COR-L47 (cell line): ENCODE measurements at places on chromosomes 7 and 10.

DNA sequence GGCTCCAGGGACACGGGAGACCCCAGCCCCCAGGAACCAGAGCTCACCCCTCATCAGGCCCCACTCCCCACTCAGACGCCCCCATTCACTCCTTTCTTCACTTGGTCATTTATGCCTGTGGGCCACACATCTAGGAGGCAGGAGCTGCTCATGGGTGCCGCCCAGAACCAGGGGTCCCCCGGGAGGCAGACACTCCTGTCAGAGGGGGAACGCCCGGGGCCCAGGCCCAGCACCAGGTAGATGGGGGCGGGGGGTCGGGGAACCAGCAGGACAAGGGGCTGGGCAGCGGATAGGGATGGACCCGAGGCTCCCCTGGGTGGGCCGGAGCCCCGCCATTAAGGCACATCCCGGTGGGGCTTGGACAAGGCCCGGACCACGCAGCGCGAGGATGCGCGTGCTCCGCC is 11.8 kb downstream of the CALY start:
- no peak for DNase-seq

- DNase-seq = no peak
Measured at GRCh38 chr7:46486256-46487206, 565.5 kb upstream of the IGFBP3 start.

GRCh38 chr10:28217848-28218247 is 85.0 kb downstream of the MPP7 start:
- no peak for DNase-seq

DNA sequence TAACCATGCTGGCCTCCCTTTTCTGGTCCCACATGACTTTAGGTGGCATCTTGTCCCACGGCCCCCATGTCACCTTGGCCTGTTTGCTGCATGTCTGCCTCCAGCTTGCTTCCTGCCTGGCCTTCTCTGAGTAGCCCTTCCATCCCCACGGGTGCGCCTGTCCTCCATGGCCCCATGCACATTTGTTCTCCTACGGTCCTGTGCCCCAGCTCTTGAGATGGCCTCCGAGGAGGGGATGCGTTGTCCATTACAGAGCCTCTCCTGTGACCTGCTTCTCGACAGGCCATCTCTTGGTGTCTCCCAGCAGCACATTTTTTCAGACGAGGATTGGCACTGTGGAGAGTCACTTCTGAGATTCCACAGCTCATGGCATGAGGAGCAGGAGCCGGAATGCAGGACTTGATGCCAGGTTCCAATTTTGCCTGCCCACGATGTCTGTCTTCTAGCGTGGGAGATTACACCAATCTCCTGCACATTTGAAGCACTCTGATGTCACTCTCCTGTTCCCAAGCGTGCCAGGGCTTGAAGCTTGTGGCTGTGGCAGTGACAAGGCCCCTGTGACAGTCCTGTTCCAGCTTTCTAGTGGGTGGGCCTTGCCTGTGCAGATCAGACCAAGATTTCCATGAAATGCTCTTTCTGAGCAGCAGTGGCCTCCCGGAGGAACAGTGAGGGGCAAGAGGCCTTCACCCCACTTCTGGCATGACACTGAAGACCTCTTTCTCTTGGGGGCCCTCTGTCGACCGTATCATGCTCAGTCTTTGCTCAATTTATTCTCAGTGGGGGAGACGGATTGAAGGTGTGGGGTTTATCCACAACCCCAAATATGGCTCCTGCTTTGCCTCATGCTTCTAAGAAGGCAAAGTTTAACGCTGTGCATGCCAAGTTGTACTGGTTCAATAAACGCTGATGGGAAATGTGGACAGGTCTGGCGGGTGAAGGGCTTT is 13.4 kb downstream of the WDFY4 start:
- no peak for DNase-seq

DNA sequence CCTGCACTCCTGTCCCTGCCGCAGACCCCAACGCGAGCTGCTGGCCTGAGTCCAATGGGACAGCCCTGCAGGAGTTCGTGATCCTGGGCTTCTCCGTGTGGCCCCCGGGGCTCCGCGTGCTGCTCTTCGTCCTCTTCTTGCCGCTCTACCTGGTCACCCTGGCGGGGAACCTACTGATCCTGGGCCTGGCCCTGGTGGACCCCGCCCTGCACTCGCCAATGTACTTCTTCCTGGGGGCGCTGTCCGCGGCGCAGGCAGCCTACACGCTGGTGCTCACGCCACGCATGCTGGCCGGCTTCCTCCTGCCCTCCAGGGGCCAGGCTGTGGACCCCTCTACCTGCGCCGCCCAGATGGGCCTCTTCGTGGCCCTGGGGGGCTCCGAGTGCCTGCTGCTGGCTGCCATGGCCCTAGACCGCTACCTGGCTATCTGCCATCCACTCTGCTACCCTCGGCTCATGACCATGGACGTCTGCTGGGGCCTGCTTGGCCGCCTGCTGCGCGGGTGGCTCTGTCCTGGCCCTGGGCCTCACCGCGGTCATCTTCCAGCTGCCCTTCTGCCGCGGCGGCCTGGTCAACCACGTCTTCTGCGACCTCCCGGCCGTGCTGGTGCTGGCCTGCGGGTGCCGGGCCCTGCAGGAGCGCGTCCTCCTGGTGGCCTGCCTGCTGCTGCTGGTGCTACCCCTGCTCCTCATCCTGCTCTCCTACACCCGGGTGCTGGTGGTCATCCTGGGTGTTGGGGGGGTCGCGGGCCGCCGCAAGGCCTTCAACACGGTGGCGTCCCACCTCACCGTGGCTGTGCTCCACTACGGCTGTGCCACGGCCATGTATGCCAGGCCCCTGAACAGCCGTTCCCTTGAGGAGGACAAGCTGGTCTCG is 71.7 kb downstream of the RBAK start:
- no peak for DNase-seq

DNA sequence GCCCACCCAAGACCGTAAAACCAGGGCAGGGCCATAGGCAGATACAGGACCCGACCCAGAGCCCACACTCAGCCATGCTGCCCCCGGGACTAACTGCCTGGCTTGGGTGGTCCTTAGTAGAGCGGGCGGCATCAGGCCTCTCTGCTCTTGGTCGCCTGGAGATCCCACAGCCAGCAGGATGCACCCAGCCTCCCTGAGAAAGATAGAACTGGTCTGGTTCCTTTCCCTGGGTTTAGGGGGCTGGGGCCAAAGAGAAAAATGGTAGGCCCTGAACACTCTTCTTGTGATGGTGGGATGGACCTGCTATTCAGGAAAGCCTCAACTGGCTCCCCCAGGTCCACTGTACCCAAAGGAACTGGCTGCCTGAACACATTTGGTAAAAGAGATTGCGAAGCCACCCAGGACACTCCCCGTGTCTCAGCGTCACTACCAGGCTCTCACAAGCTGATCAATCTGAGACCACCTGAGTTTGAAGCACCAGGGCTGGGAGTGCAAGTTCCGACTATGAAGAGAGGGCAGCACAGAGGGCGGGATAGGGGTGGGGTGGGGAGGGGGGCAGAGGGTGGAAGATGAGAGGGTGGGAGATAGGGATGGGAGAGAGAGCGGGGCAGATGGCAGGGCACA is 591.5 kb downstream of the DNAJB6 start:
- DNase-seq = no peak

- DNase-seq = no peak
Measured at GRCh38 chr7:26978146-26978545, 113.8 kb upstream of the SKAP2 start.

- no peak for DNase-seq
Measured at GRCh38 chr10:34955391-34955790, 134.8 kb downstream of the CUL2 start.
